ENCODE measurements at places on chromosomes 2 and 18.

DNA sequence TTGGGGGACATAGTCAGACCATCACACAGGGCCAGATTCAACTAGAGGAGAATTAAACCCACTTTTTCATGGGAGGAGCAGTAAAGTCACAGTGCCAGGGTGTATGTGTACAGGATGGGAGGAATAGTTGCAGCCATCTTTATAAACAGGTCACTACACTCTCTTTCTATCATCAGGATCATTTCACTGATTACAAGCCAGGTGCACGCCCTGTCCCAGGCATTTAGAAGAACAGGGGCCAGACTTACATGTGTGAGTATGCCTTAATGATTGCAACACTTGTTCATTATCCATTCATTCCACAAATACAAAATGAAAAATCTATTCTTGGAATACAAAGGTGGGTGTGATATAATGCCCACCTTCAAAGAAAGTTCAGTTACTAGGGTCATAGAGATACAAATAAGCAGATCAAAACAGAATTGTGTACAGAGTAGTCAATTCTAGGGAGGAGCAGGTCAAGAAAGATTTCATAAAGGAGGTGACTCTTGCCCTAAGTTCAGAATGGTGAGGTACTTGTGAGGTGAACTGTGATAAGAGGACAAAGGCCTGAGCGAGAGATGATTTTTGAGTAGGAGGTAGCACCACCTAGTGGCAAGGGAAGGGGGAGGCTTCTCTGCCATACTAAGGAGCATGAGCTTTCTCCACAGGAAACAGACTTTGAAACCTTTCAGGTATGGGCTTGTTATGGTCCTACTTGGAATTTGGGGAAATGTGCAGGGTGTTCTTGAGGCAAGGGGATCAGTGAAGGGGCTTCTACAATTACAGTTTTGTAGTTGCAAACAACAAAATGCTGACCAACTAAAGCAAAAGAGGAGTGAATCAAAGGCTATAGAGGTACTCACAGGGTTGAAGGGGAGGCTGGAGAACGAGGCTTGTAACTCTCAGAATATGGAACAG lies 156.3 kb downstream of the SUCLG1 start:
- DNase-seq = no peak

DNA sequence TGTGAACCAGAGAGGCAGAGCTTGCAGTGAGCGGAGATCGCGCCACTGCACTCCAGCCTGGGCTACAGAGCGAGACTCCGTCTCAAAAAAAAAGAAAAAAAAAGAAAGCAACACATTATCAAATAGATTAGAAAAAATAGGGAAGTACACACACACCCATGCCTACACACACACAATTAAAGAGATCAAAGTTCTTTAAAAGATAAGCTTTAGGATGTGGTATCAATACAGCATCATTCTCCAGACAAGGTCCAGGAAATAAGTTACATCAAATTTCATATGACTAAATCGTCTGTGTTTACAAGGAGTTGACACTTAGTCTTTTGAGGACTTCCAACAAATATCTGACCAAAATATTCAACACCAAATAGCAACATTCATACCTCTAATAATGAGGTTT lies 25.7 kb downstream of the PGAP1 start:
- no peak for DNase-seq

DNA sequence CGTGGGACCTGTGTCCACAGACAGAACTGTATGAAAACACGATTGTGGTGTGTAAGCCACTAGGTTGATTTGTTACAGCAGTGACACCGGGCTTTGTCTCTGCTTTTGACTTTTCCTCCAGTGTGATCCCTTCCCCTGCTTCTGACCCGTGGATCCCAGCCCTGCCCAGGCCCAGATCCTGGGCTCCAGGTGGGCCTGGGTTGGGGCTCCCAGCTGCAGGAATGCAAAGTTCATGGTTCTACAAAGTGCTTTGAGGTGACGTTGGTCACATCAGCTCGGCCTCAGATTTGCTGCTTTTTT lies 26.8 kb downstream of the HPCAL1 start:
- no peak for DNase-seq

GRCh38 chr2:50956886-50957285 lies 75.0 kb downstream of the NRXN1 start:
- DNase-seq = no peak

- peak; percentile 65 for DNase-seq
Observed at GRCh38 chr2:218396688-218397462, 2.8 kb upstream of the CTDSP1 start.

- DNase-seq = no peak
Observed at GRCh38 chr18:73840319-73840945, 307.2 kb downstream of the FBXO15 start.

GRCh38 chr2:28252311-28252710 lies 140.3 kb upstream of the FOSL2 start:
- DNase-seq = no peak

- DNase-seq = no peak
Observed at GRCh38 chr2:58871469-58872142, 630.5 kb upstream of the FANCL start.

GRCh38 chr18:46315161-46315560 lies 211.0 kb downstream of the HAUS1 start:
- DNase-seq = no peak

- no peak for DNase-seq
Observed at GRCh38 chr2:122543815-122544214, 788.4 kb downstream of the TSN start.

- DNase-seq = no peak
Observed at GRCh38 chr2:3870222-3870621, 166.8 kb downstream of the DCDC2C start.

All from T follicular helper cell (primary cell).